ENCODE measurements at places on chromosomes 6 and 20. TPM values are rescaled to one million over a fixed set of nuclear protein-coding genes. Genes with fewer than 3 reads are reported as not detected.

Gene PKIB
- total RNA-seq: 0.57 TPM

Gene CDH4
- total RNA-seq: 0.98 TPM

Gene RAET1L
- not detected for total RNA-seq

Gene PNPLA1
- total RNA-seq: not detected

GRCh38 chr6:84804720-84805119 is 40.3 kb upstream of the TBX18 start:
- peak; percentile 40 for DNase-seq

GRCh38 chr6:57173056-57173885 is 1.1 kb downstream of the BAG2 start:
- peak; percentile 25 for DNase-seq

DNA sequence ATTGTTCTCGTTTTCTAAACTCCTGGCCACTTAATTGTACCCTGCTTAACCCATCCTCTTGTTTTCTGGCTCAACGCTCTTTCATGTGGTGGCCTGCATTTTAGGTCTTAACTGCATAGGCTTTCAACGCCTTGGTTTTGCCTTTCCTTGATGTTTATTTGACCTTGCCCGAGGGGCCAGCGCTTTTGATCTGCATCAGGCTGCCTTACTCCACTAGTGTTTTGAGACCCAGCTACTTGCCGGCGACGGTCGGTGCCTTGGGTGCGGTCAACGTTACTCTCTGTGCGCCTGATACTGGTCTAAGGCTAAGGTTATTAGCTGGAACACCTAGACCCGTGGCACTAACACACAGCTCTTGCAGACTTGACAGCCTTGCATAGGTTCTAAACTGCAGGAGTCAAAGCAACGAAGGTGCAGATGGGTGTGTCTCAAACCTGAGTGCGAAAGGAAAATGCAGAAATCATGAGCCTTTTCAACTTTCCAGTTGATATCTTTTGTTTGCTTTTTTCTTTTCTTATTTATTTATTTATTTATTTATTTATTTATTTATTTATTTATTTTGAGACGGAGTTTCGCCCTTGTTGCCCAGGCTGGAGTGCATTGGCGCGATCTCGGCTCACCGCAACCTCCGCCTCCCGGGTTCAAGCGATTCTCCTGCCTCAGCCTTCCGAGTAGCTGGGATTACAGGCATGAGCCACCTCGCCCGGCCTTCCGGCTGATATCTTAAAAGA is 138.8 kb downstream of the HFE start:
- no peak for DNase-seq

DNA sequence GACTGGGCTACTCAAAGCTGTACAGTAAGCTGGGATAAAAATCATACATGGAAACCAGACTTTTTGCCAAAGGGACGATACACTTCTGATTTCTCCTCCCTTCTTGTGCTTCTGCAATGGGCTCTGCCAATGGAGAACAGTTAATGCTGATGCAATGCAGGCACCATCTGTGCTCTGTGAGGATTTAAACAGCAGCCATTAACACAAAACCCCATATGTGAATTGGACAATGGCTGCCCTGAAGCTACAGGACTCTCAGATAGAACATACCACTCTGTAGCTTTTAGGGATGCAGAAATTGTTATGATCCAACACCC is 71.9 kb downstream of the GJA10 start:
- no peak for DNase-seq

- DNase-seq: no peak
Observed at GRCh38 chr6:16540804-16541752, 220.2 kb downstream of the ATXN1 start.

- DNase-seq: no peak
Observed at GRCh38 chr6:166499350-166500163, 86.9 kb downstream of the RAMACL start.

DNA sequence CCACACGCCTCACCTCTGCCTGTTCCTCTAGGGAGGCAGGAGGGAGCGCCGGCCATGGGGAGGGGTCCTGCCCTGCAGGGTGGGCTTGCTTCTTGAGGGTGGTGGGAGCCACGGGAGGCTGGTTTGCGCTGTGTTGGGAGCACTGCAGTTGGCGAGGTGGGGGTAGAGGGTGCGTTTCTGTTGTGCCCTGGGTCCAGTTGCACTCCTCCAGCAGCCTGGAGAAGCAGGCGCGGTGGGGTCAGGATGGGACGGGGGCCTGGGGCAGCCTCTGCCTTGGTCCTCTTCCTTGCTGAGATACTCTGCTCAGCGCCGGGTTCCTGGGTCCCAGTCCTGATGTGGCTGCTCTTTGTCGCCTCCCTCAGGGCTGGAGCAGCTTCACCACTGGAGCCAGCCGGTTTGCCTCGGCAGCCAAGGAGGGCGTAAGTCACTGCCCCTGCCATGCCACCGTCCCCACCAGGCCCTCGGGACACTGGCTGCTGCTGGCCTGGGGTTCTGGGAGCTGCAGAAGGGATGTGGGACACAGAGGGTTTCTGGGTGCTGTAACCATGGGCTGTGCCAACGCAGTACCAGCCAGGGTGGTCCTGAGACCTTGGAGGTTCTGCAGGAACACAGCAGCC is 8.4 kb downstream of the ARFGAP1 start:
- no peak for DNase-seq

GRCh38 chr20:46308258-46309157 is at the start of gene CDH22:
Gene CDH22, minus strand, starts transcription at chr20:46308498. Its CDS starts 57,204 bp downstream, at chr20:46251294.
- DNase-seq: peak; percentile 11

- DNase-seq: no peak
Observed at GRCh38 chr6:131949620-131949908, 1.6 kb downstream of the CCN2 start.

DNA sequence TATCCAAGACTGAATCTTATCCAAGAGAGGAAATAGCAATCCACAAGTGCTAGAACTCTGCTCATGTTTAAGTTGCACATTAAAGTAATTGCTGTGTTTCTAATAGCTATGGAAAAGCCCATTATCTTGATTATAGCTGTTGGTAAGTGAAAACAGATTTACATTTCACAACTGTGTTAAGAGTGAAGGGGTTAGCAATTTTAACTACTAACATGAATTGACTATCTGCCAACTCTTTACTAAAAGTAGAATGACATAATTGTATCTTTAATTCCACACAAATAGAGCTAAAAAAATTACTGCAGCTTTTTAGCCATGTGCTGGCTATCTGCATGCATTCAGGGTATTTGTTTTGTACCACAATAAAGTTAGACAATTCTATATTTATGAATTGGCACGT is 277.9 kb upstream of the IRAK1BP1 start:
- DNase-seq: no peak

- peak; percentile 45 for DNase-seq
Observed at GRCh38 chr6:16333580-16333979, 95.2 kb downstream of the GMPR start.

DNA sequence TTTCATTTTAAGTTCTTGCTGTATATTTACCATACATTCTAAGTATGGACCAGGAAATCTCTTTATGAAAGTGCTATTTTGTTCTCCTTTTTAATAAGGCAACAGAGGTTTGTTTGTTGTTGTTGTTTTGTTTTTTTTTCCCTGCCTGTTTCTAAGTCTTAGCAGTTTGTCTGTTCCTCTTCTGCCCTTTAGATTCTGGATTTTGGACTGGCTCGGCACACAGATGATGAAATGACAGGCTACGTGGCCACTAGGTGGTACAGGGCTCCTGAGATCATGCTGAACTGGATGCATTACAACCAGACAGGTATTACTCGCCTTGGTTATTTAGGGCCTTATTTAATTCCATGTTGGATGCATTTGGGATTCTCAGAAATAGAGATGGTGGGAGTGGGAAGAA is 48.0 kb downstream of the MAPK14 start:
- DNase-seq: no peak

GRCh38 chr6:145963216-145964068 is 716 bp downstream of the SHPRH start:
- peak; percentile 49 for DNase-seq

DNA sequence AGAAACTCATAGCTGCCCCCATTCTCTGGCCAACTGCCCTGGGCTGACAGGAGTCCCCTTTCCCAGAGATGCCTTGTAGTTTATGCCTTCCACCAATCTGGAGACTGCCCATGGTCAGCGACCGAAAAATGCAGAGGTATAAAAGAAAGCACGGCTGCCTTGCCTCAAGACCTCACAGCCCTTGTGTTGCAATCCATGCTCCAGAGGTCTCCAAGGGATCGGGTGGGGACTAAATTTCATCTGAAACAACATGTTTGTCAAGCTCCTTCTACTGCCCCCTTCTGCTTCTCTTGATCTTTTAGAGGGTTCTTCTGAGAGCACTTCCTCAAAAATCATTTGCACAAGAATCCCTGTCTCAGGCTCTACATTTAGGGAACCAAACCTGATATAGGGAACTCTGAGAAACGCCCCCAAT is 128.8 kb downstream of the PLCB1 start:
- DNase-seq: no peak

GRCh38 chr20:46253391-46253790 is 54.9 kb downstream of the CDH22 start:
- DNase-seq: no peak

DNA sequence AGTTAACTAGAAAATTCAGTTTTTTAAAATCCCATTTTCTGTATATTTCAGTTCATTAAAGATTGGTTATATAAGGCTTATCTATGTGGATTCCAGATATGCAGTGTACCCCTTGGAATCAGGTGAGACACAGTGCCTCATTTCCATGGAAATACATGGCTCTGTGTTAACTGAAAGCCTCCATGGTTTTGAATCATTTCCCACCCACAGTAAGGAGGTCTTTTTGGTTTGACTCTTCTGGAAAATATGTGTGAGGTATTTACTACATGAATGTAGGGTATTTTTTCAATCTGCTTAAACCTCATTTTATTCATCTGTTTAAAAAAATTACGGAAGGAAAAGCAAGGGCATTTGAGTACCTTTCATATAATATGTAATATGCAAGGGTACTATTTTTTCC is 25.5 kb downstream of the RNF144B start:
- DNase-seq: peak; percentile 10

DNA sequence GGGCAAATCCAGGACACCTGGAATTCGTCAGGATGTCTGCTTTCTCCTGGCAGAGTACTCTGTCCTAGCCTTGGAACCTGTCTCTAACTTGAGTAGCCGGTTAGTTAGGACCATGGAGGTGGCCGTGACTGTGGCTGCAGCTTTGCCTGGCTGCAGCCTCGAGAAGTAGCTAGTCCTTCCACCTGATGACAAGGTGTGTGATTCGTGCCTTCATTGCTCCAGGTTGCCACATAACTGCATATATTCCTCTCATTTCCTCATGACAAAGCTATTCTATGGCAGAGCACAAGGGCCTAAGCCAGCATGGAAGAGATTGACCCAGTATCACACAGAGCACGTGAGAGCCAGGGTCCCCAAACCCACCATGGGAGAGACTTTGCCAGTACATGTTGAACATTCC is 39.8 kb upstream of the KIF25 start:
- DNase-seq: no peak

- DNase-seq: no peak
Observed at GRCh38 chr6:37936906-37937305, 117.4 kb downstream of the ZFAND3 start.

Measured in LHCN-M2 (cell line).